ENCODE measurements at places on chromosomes 16 and 17.

GRCh38 chr16:78709137-78709884 is 609.9 kb downstream of the WWOX start:
- DNase-seq, result no peak

GRCh38 chr17:60846175-60846574 is 168.5 kb downstream of the BCAS3 start:
- DNase-seq, result no peak

GRCh38 chr16:7083096-7083495 is 249.5 kb upstream of the RBFOX1 start:
- DNase-seq, result no peak

- no peak for DNase-seq
Measured at GRCh38 chr16:51426276-51426675, 275.2 kb upstream of the SALL1 start.

- no peak for DNase-seq
Measured at GRCh38 chr17:45705123-45706009, 78.8 kb upstream of the CRHR1 start.

DNA sequence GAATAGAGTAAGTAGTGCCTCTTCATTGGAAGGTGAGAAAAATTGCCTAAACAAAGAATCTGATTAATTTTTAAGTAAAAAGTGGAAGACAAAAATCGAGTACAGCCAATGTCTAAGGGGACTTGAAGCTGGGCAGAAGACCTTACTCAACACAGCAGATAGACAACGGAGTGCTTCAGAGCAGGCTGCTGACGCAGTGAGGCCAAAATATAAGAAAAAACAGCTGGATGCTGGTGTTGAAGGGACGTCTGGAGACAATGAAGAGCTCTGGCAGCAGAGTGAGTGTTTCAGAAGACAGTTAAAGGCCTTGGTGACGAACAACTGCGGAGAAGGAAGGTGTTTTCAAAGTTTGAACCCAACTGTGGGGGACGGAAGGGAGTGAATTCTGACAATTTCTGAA is 169.8 kb downstream of the MRTFB start:
- no peak for DNase-seq

DNA sequence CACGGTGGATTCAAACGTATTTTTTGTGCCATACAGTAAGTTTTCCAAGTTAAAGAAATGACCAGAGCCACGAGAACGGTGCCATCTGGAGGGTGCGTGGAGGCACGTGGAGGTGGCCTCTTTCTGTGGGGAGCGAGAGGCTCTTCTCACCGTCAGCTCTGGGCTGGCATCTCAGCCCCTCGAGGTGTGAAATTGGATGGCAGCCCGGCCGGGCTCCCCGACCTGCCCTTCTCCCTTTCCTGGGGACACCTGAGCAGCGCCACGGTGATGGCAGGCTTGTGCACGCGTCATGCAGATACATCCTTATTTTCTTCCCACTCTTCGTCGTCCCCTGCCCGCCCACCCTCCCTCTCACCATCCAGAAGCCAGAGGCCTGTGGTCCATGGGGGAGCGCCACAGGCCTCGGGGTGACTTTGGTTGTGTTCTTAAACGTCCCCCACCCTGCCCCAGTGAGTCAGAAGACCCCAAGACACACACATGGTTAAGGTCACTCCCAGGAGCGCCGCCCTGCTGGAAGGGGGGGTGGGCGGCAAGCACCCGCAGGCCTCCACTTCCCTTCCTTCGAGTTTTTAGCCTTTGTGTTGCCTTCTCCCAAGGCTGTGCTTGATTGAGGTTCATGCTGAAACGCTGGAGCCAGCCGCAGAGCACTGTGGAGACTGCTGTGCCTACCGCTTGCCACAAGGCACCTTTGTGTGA is 109.4 kb downstream of the BANP start:
- DNase-seq, result no peak
